ENCODE measurements at places on chromosomes 12 and 14. TPM values are rescaled to one million over a fixed set of nuclear protein-coding genes. Genes with fewer than 3 reads are reported as not detected.

DNA sequence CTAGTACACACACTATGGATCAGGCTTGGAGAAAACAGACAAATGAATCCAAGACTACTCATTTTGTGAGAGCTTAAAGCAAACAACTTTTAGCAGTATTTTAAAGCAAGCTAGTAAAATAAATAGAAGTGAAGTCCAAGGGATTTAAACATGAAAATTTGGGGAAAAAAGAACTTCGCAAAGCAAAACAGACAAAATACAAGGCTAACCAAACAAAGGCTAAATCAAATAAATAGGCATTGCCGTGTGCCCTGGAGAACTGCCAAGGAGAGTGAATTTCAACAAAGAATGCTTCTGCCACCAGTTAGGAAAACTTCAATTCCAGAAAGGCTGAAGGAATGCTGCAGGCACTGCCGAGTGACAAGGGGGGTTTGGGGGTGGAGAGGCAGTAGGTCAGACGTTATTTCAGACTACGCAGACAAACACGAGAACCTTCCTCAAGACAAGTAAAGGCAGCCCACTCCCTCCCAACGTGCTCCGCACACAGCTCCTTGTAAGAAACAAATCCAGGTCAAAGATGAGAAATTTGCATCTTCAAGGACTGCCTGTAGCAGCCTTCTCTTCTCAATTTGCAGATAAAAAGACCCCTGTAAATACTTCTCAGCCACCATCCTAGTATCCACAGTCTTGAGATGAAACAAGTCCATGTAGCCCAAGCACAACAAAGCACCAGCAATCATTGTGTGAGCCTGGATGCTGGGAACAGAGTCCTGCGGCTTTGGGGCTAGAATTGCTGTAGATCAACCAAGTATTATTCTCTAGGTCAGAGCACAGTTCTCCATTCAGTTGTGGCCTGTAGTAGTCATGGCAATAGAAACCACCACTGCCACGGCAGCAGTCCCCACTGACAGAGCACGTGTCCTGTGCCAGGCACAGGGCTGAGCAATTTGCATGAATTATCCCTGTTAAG, 43.3 kb downstream of the EFCAB11 start:
- H3K27me3 ChIP-seq = no peaks in the 10 kb centered on the region
- no peak for DNase-seq

DNA sequence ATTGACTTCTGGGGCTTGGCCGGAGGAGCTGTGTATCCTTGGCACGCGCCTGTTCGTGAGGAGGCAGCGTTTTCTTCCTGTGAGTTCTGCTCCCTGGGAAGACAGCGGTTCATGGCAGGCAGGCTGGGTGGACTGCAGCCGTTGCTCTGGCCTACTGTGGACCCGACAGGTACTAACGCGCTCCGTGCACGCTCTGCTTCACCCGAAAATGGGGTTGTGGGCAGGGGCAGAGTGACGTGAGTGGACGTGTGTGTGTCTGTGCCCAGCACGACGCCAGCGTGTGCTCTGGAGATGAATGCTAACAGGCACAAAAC, 179.1 kb downstream of the KIF26A start:
- no peak overlapping the region for H3K4me3 ChIP-seq
- peaks cover 3% of the 10 kb centered on the region for H3K27me3 ChIP-seq
- no peak for DNase-seq
- no peaks in the 10 kb centered on the region for H3K36me3 ChIP-seq

- no peak overlapping the region for H3K27ac ChIP-seq
- no peak overlapping the region for H3K4me3 ChIP-seq
- no peaks in the 10 kb centered on the region for H3K36me3 ChIP-seq
- no peaks in the 10 kb centered on the region for H3K27me3 ChIP-seq
- H3K4me1 ChIP-seq = no peaks in the 10 kb centered on the region
Measured at GRCh38 chr12:130463275-130463658, 125.6 kb downstream of the PIWIL1 start.

PMCH gene
- 5.4 TPM for polyA plus RNA-seq

GRCh38 chr12:31236998-31237637, 88.8 kb downstream of the SINHCAF start:
- H3K27ac ChIP-seq = no peak overlapping the region
- H3K4me3 ChIP-seq = no peak overlapping the region
- no peaks in the 10 kb centered on the region for H3K4me1 ChIP-seq
- no peaks in the 10 kb centered on the region for H3K27me3 ChIP-seq
- DNase-seq = no peak
